ENCODE measurements at places on chromosomes 16 and 17.
A peak's percentile ranks its signal among the peaks of the same experiment; 100 is the strongest.

DNA sequence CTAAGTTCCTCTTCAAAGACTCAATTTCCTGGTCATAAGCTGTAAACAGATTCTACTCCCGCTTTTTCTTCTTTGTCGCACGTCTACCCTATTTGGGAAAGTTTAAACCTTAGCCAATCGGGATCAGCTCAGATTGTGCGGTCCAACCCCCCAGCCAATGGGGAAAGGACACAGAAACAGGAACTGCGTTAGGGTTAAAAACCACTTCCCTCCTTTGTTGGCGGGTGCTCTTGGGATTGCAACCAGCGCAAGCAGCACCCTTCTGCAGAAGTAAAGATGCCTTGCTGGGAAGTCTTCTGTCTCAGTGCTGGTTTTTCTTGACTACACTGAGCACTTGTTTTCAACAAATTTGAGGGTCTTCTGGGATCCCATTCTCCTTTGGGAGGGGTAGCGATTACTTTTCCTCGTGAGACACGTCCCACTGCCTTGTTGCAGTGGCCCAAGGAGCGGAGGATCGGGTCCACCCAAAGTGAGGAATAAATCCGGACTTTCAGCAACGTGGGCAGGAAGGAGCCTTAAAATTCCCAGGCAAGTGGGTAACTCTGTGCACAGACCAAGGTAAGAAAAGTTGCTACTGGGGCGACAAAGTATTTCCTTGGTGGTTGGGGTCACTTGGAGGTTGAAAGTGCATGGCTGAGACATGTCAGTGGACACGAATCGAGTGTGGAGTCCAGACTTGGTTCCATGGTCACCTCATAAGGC is 1.0 kb upstream of the YPEL3 start:
- no peak for DNase-seq

- peak; percentile 51 for DNase-seq
Measured at GRCh38 chr17:77875051-77875780, 83.3 kb upstream of the TNRC6C start.

GRCh38 chr17:2090804-2091534 is 36.1 kb downstream of the HIC1 start:
- DNase-seq: peak; percentile 86

DNA sequence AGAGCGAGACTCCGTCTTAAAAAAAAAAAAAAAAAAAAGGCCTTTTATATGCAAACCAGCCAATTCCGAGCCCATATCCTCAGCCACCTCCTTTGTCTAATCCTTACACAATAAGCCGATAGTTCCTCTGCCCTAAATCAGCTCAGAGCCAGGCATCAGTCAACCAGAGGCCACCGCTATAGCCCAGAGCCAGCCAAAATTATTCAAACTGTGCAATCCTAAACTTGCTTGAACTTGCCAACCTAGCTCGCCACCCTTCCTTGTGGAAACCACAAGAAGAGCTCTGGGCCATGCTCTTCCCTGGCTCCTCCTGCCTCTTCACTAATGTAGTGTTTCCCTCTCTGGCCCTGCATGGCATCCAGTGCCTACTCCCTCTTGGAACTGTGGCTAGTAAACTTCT is 17.7 kb downstream of the ITGAL start:
- no peak for DNase-seq

DNA sequence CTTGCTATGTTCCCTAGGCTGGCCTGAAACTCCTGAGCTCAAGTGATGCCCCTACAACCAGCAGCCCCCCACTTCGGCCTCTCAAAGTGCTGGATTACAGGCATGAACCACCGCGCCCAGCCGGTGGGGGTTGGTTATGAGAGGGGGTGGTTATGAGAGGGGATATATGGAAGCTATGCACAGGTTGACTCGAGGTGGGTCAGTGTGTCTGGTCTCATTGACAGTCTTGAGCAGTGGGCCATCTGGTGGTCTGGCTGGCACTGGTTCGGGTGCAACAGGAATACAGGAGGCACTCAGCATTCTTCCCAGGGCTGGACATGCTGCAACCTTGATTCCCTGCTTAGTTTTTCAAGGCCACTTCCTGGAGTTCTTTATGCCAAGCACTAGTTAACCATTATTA is 5.6 kb upstream of the STX1B start:
- no peak for DNase-seq

DNA sequence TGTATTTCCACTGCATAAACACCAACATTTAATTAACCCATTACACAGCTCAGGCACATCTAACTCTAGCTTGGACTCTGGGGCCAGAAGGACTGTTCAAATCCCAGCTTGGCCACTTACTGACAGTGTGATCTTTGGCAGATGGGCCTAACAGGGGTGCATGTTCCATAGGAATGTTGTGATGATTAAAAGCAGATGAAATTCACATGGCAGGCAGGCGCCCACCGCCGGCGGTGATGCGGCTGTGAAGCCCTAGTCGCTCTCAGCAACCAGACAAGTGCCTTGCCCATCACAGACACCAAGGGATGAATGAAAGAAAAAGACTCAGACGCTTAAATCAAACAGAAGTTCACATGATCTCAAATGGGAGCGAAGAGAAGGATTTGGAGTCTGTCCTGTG is 84.6 kb upstream of the WSB1 start:
- no peak for DNase-seq

DNA sequence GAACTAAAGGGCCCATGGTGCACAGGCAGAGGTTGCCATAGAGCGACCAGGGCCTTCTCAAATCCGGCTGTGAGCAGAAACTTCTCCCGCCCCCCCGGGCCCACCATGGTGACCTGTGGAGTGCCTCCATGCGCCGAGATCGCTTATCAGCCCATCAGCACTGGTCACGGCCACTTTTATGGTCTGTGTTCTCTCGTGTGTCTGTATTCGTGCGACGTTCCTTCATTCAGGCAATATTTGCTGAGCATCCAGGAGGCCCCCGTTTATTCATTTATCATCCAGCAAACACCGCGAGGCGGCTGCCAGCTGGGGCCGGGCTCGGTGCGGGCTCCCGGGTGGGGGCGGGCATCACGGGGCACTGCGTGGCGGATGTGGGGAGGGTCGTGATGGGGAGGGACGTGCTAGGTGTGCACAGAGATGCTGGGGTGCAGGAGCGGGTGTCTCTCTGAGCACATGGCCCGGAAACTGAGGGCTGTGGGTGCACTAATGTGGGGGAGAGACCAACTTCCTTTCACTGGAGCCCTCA is 88.0 kb upstream of the CBX4 start:
- DNase-seq: no peak

GRCh38 chr16:63466-63865 is 9.0 kb downstream of the RHBDF1 start:
- no peak for DNase-seq

DNA sequence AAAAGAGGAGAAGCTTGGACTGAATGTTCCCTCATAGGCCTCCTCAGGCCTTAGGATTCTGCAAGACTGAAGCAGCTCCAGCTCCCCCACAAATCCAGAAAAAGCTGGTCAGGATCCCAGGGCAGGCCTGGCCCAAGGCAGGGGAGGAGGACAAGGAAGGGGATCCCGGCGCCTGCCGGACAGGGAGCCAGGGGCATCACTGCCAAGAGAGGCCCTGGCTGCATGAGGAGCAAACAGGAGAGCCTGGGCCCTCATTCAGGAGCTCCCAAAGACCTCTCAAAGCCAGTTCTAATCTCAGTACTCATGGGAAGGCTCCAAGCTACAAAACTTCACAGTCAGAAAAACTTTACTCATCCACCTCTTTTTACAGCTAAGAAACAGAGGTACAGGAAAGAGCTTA is 67.3 kb downstream of the ZNF423 start:
- DNase-seq: no peak

DNA sequence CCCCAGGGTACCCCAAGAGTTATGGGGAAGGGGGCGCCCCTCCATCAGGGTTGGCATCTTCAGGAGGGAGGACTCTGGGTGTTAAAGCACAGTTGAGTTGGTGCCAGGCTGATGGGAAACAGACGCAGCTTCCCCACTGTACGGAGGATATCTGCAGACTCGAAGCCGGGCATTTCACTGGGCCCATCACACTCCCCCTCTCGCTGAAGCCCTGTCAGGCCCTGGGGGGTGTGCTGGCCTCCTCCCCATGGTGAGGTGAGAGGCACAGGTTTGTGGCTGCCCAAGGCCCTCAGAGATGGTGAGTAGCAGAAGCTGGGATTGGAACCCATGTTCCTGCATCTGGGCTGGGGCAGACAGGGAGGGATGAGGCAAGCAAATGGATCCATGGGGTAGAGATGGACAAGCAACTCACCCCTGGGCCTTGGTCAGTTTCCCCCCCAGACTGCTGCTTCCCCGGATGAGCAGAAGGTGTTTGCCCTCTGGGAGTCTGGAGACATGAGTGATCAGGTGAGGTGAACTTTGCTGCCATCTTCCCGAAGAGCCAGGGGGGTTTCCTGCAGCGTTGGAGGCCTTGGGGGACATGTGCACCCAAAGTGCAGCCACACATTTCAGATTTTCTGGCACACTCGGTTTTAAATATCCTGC is 31.0 kb downstream of the POLR3E start:
- DNase-seq: no peak

DNA sequence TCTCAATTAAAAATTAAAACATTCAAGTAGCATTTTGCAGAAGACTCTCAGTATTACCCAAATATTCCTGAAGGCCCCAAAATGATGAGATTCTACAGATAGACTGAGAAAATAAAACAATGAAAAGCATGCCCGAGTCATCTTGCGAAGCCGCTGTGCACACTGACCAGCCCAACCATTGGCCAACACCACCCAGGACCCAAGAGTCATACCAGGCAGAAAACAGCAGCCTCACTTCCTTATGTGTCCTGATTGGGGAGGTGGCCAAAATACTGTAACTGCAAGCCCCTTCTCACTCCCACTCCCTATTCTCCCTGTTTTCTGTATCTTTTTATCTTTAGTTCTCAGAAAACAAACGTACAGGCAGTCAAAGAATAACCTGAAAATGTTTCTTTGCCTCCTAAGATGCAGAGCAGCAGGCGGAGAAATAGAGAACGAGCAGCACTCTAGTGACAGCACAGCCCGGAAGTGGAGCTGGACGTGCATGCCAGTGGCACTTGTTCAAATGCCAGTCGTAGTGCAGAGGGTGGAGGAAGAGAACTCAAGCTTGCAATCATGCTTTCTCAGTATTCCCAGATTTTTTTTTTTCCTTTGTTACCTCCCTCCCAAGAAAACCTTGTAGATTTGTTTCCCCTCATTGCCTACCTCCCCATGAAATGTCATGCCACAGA is 182.3 kb upstream of the SOX9 start:
- DNase-seq: no peak

- DNase-seq: peak; percentile 88
Measured at GRCh38 chr17:78862073-78863023, 21.7 kb upstream of the USP36 start.

DNA sequence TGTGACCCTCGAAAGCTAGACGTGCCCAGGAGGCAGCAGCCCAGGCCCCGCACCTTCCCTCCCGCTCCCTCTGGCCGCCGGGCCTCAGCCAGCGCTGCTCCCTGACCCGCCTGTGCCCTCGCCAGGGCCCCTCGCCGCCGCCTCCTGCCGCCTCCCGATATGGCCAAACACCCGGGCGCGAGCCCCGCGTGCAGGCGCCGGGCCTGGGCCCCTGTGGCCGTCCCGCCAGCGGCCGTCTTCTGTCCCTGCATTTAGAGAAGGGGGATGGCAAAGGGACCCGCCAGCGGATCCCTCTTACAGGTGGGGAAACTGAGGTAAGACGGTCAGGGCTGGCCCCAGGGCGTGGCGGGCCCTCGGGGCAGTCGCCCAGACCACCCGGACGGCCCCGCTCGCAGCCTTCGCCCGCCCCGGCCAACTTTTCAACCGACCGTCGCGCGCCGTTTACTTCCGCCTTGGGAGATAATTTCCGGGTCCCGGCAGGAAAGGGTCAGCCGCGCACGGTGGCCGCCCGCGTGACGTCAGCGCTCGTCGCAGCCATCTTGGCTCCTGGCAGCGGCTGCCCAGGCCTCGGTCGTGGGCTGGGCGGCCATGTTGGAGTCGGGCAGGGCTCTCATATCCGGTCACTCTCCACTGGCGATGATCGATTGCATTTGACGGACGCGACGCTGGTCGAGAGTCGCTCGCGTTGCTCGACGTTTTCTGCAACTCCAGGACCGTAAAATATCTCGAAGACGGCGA is 7.0 kb upstream of the GNG13 start:
- DNase-seq: peak; percentile 99

DNA sequence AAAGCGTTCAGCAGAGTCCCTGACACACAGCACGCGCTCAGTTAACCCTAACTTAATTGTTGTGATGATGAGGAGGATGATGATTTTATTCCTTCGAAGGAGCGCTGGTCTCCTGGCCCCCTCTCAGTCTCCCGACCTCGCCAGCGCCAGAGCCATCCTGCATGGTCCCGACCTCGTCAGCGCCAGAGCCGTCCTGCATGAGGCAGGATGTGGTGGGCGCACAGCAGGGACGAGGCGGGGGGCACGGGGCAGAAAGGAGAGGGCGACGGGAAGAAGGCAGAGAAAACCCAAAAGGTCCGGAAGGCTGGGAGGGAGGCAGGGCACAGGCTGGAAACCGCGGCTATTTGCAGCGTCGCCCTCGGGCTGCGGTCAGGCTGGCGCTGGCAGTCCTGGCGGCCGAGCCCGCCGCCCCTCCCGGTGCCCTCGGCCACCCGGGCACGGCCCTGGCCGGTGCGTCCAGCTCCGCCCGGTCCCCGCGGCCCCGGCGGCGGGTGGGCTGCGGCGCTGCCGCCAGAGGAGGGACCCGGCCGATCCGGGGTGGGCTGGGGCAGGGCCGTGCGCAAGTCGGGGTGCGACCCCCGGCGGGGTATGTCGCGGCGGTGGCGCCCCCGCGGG is 3.0 kb upstream of the TAC4 start:
- DNase-seq: peak; percentile 49

DNA sequence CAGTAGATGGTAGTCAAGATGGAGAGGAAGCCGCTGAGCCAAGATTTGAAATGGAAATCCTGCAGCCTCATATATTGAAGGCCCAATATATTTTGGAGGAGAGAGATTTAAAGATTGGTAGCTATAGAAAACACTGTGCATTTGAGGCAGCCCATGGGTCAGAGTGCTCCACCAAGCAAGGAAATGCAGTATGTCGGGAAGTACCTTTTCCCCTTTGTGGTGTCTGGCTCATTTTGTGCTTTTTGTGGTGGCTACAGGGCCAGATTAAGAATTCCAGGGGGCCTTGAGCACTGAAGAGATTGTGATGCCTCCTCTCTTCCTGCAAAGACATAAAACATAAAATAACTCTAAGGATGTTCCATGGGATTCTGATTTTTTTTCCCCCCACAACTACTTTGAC is 39.6 kb downstream of the CDRT15 start:
- no peak for DNase-seq

Data from AG08396 (cell line).